ENCODE measurements at places on chromosomes 3 and 15. TPM values are rescaled to one million over a fixed set of nuclear protein-coding genes. Genes with fewer than 3 reads are reported as not detected.

GRCh38 chr3:112979244-112979832 lies 4.4 kb upstream of the CD200R1 start:
- DNase-seq = no peak

- DNase-seq = no peak
Measured at GRCh38 chr15:70267879-70268278, 170.2 kb upstream of the TLE3 start.

DNA sequence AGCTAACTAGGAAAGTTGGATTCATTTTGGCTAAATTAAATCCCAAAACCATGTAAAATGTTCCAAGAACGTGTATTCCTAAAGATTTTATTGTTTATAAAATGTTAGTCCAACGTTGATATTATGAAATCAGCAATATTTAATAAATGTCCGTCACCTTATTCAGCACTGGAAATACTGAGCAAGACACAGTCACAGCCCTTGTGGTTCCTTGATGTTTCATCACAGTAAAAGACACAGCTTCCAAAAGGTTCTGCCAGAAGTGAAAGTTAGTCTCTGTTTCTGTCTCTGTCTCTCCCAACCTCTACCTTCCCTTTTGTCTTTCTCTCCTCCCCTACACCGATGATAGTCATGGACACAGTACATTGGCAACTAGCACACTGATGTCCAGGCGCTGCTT lies 82.2 kb upstream of the BOC start:
- DNase-seq = no peak

GRCh38 chr3:26535151-26535550 lies 87.4 kb upstream of the LRRC3B start:
- DNase-seq = no peak

- no peak for DNase-seq
Measured at GRCh38 chr15:89109238-89109637, 21.0 kb downstream of the ABHD2 start.

DNA sequence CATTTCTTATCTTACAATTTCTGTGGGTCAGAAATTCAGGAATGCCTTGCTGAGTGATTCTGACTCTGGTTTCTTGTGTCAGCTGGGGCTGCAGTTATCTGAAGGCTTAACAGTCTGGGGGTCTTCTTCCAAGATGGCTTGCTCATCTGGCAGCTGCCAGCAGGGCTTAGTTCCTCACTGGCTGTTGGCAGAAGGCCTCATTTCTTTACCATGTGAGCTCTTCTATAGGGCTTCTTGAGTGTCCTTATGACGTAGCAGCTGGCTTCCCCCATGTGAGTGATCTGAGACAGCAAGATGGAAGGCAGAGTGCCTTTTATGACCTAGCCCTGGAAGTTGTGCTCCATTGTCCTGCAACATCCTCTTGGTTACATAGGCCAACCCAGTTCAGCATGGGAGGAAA lies 82.0 kb upstream of the PDZRN3 start:
- DNase-seq = no peak

DNA sequence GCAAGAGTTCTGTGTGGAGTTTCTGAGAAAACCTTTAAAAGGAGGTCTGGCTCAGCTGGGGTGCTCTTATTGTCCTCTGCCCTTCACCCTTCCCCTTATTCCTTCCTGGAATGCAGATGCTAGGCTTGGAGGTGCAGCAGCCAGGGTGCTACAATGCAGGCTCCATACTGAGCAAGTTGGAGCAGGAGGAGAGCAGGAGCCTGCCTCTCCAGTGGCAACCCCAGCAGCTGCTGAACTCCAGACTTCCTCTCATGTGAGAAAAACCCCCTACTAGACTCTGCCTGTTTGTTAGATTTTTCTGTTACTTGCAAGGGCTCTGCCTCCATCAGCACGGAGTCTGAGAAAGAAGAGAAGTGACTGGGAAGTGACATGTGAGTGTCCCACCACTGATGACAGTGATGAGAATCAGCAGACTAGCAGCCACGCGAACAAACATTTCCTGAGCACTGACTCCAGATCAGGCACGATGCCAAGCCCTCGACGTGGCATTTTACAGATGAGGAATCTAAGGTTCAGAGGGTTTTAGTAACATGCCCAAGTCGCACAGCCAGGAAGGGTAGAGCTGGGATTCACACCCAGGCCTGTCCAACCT lies 16.1 kb upstream of the RARRES1 start:
- DNase-seq = no peak

DNA sequence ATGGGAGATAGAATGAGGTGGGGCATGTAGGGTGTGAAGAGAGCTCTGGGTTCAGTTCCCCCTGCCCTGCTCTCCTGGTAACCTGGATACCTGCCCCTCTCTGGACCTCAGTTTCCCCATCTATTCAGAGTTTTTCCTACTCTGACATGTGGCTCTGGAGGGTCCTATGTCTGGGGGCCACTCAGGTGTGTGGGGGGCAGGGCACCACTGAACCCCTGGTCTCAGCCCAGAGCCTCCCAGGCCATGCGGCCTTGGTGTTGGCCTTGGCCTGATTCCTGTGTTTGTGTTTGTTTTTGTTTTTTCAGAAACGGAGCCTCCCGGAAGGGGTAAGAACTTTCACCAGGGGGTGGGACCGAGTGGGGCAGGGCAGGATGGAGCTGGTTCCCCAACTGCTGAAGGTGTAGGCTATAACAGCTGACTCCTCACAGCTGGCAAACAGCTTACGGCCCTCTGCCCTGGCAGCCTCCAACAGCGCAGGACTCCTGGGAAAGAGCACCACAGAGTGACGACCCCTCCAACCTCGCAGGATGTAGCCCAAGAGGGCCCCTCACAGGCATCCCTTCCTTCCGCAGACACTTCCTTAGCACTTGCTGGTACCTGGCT lies 803 bp downstream of the ITIH3 start:
- no peak for DNase-seq

DNA sequence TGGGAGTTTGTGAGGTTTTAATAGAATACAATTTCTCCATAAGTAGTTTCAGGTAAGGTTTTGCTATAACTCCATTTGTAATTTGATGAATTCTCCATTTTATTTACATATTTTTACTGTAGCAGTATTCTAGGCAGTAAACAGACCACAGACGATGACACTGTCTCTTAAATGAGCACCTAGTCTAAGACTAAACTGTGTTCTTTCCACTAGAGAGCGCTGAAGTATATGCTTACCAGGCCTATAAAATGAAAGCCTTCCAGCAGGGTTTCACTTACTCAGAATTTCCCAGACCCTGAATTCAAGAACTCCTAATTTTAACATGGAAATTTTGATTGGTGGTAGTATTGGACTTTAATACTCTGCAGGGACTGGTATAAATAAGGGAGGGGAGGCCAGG lies 41.6 kb downstream of the POLG start:
- DNase-seq = no peak

ARL13B gene
- total RNA-seq = 7.7 TPM
